ENCODE measurements at places on chromosomes 2 and 18. TPM values are rescaled to one million over a fixed set of nuclear protein-coding genes. Genes with fewer than 3 reads are reported as not detected.

The SOX11 gene
- total RNA-seq = not detected

The C2orf66 gene
- 0.26 TPM for total RNA-seq

The ASPRV1 gene
- total RNA-seq = 1.1 TPM

The INHA gene
- total RNA-seq = 0.45 TPM

The CASP10 gene
- 10.7 TPM for total RNA-seq

The HOXD12 gene
- total RNA-seq = not detected

The ASB3 gene
- 7.5 TPM for total RNA-seq

The SERPINB11 gene
- total RNA-seq = not detected

The OSGEPL1 gene
- 3.9 TPM for total RNA-seq

The ALPI gene
- 0.71 TPM for total RNA-seq

The DSG1 gene
- total RNA-seq = not detected

The MOB4 gene
- total RNA-seq = 24.3 TPM

The PPP1R1C gene
- total RNA-seq = not detected

The ICA1L gene
- 5.3 TPM for total RNA-seq

The G6PC2 gene
- total RNA-seq = 0.35 TPM

The MAPK4 gene
- not detected for total RNA-seq

The REG3A gene
- 3.3 TPM for total RNA-seq

The LOXHD1 gene
- 2.3 TPM for total RNA-seq

The SRD5A2 gene
- 0.06 TPM for total RNA-seq

The SERPINB5 gene
- not detected for total RNA-seq

The PLCL1 gene
- total RNA-seq = 3.6 TPM

The RTP5 gene
- not detected for total RNA-seq
